NCI-H748 treated with DMSO at 0.1 percent for 48 hours (cell line): ENCODE measurements at places on chromosomes 7 and 10.
A peak's percentile ranks its signal among the peaks of the same experiment; 100 is the strongest.

- DNase-seq = no peak
Observed at GRCh38 chr10:1894912-1895311, 157.6 kb upstream of the ADARB2 start.

GRCh38 chr7:47691988-47692387, 110.1 kb upstream of the TNS3 start:
- no peak for DNase-seq

- no peak for DNase-seq
Observed at GRCh38 chr10:11901454-11901832, 78.3 kb downstream of the PROSER2 start.

DNA sequence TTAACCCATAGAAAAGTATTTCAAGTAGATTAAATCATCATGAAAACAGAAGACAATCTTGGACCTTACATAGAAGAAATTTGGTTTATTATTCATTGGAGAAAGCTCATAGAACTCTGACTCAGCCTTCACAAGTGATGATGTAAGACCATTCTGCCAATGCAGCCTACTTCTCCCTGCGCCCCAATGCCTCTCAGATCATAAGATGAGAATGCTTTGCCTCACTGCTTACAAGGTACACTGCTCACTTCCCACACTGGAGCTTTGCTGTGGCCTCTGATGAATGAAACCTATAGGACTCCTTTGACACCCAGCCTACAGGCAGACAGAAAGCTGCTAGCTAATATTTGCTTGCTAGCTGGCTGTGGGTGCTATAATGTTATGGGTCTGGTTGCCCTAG, 569.4 kb upstream of the STEAP1 start:
- no peak for DNase-seq

DNA sequence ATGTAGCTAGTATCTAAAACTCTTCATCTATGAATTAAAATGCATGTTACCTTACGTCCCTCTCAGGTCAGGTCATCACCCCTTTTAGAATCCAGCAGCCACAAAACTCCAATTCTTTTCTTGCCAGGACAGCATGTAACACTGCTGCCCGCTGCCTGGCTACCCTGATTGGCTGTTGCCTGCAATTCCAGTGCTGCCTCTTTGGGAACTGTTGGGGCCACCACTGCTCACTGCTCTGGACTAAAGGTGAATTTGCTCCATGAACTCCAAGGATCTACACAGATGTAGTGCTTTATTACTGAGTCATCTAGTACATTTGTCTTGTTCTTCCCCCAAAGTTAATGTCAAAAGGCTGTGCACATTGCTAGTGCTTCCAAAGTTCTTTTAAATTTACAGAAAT, 40.4 kb downstream of the SCIN start:
- DNase-seq = no peak

- DNase-seq = no peak
Observed at GRCh38 chr10:117168729-117169128, 28.6 kb upstream of the KCNK18 start.

DNA sequence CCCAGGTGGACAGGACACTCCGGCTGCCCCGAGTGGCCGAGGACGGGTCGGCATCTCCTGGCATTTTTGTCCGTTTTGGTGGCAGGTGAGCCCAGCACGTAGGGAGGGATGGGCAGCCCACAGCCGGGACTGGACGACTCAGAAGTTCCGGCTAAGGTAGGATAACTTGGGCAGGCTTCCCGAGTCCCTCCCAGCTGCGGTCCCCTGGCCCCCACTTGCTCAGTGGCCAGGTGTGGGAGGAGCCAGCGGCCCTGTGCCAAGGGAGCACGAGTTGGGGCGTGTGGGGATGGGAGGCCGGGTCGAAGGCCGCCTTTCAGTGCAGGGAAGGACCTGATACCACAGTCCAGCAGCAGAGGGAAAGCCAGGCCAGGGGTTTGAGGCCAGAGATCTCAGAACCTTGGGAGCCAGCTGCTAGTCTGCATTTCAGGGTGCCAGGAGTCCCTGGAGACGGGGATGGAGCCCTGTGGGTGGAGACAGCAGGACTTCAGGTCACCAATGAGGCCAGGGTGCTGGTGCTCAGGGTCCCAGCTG, 58.5 kb downstream of the PWWP2B start:
- no peak for DNase-seq

GRCh38 chr10:53140506-53140905, 367.9 kb upstream of the MBL2 start:
- no peak for DNase-seq

GRCh38 chr7:146709451-146710027, 592.9 kb downstream of the CNTNAP2 start:
- no peak for DNase-seq

DNA sequence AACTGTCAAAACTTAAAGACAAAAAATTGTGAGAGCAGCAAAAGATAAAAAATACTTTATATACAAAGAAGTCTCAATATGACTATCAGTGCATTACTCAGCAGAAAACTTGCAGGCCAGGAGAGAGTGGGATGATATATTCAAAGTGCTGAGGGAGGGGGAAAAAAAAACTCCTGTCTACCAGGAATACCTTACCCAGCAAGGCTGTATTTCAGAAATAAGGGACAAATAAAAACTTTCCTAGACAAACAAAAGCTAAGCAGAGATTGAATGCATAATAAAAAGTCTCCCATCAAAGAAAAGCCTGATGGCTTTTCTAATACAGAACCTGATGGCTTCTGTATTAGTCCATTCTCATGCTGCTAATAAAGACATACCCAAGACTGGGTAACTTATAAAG, 31.1 kb downstream of the ADAM12 start:
- DNase-seq = no peak

DNA sequence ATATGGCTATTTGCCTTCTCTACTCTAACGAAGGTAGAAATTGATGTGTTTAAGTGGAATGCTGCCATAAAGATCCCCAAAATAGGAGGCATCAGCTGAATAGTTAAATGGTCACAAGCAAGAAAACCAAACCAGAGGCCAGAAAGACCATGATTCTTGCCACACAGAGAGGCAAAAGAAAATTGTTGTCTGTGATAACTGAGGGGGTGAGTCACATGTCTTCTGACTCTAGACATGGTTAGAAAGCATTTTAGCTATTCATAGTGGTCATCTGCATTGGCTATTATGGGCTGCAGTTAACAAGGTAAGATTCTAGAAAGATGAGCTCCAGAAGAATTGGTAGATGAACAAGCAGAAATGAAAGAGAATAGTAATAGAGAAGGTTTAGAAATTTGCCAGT, 361.4 kb upstream of the NPSR1 start:
- DNase-seq = no peak

DNA sequence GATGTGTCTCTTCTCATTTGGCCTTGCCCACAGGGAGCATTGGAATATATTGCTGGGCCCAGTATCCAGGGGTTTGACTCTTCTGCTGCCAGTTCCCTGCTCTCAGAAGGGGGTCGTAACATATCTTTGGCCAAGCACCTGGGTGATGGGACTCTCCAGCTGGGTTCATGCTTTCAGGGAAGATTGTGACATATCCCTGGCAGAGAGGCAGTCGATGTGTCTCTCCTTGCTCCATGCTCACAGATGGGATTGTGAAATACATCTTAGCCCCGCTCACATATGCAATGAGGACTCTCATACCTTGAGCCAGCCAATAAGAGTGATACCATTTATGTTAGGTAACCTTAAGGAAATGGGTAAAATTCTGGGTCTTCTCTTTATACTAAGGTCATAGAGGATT, 39.2 kb upstream of the ZNF680 start:
- no peak for DNase-seq

DNA sequence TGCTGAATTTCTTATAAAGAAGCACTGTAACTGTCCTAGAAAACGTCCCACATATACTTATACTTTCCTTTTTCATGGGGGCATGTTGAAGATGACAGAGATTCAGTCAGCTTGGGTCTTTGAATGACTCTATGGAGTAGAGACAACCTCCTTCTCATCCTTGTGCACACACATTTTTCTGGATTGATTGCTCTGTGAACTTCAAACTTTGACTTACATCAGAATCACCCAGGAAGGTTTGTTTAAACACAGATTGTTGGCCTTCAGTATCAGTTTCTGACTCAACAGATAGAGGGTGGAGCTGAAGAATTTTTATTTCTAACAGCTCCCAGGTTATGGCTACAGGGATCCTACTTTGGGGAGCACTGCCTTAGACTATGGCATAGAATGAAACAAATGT, 97.6 kb upstream of the DGKB start:
- no peak for DNase-seq

DNA sequence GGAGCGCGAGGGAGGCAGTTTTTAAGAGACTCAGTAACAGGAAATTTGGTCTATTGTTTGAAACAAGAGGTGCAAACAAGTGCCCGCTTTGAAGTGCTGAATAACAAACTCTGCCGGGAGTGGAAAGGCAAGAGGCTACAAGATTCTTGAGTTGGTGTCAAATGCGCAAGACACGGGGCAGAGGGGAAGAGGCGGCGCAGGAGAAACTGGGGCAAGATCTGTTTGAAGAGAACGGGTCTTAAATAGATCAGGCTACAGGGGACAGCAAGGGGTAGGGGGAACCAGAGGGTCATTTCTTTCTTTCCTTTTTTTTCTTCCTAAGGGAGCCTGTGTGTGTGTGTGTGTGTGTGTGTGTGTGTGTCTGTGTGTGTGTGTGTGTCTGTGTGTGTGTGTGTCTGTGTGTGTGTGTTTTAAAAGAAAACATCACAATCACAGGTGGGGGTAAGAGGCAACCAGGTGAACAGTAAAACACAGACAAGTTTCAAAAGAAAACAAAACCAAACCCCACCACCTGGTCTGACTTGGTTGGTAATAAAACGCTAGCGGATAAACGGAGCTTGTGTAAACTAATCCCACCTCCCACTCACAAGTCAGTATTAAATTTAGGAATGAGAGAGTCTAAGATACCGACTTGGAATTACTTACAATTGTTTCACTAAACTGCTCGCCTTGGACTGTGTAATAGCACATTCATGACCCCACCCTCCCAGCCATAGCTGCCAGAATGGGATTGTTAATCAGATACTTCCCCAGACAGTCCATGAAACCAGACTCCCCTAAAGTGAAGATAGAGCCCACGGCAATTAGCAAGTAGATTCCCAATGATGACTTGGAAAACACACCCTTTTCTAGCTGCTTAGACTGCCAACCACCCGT, 13.1 kb upstream of the CUX1 start:
- no peak for DNase-seq

- peak; percentile 58 for DNase-seq
Observed at GRCh38 chr7:112381311-112382091, 68.8 kb upstream of the IFRD1 start.

GRCh38 chr7:137820156-137820555, 26.6 kb downstream of the DGKI start:
- no peak for DNase-seq

- DNase-seq = peak; percentile 94
Observed at GRCh38 chr7:95246831-95247370, 77.4 kb downstream of the PON1 start.

DNA sequence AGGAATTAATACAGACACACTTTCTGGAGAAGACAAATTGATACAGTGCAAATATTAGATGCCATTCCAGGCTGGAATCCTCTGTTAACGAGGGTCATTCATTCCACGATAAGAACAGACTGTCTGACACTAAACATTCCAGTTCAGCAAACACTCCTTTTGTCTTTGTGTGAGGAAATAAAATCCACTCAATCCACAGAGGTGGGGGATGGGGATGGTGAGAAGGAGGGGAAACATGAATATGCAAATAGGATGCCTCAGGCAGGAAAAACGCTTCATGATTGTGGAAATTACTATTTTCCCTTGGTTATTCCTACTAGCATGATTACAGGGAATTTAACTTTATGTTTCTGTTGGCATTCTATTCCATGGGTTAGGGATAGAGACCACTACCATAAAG, 196.9 kb upstream of the CDCA7L start:
- DNase-seq = no peak

DNA sequence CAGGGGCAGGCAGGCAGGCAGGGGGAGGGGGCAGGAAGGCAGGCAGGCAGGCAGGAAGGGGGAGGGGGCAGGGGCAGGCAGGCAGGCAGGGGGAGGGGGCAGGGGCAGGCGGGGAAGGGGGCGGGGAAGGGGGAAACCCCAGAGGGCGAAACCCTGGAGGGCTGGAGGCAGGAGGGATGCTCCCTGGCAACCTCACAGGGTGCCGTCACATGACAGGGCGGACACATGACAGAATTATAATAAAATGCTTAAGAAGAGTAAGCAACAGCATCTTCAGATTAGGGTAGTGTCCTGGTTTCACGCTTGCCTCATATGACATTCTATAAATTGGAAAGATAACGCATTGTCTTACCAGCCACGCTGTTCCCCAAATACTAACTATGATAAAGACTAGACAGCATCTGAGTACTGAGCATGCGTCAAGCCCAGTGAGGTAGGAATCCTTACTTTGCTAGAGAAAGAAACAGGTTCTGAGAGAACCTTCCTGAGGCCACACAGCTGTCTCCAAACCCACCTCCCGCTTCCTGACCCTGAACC, 131.6 kb downstream of the DIP2C start:
- no peak for DNase-seq

DNA sequence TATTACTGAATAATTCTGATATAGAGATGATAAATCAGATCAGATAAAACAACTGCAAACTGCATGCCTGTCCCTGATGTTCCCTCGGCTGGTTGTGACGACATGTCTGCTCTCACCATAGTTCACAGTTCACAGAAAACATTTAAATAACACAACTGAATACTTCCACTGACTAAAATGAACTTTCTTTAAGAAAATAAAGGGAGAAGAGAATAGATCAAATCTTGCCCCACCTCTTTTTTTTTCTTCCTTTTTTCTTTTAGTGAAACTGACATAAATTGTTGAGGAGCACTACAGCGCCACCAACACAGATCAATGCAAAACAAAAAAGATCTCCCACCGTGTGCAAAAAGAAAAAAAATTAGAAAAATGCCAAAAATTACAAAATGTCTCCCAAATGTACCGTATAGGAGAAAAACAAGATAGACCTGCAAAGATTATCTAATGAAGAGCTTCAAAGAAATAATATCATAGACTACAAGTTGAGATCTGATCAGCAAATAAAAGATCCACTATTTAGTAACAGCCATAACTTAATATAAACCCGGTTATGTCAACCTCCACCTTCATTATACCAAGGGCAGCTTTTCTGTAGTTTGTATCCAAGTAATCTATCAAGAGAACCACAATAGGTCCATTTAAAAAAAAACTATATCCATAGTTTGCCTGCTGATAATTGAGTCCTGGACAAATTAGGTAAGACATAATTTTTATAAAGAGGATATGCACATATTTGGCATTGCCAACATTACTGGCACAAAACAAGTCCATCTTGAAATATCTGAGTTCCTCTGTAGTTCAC, 30.7 kb upstream of the EPC1 start:
- peak; percentile 18 for DNase-seq

GRCh38 chr10:45548068-45548467, 124.5 kb downstream of the ZFAND4 start:
- DNase-seq = no peak

DNA sequence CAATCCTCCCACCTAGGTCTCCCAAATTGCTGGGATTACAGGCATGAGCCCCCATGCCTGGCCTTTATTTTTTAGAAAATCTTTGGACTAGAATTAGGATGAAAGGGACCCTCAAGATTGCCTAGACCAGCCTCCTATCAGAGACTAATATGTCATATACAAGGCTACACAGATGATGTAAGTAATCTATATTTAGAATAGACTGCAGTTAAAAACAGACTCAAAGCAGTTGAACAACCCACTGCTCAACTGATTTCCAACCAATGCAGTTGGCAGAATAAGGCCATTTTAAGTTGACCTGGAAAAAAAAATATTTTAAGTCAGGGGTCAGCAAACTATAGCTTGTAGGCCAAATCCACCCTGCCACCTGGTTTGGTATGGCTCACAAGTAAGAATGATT, 27.7 kb downstream of the PSPH start:
- DNase-seq = no peak
